ENCODE measurements at places on chromosomes 16 and 17.

GRCh38 chr16:56019274-56019673, 144.1 kb upstream of the CES5A start:
- no peaks in the 10 kb centered on the region for H3K36me3 ChIP-seq
- DNase-seq, result no peak
- no peaks in the 10 kb centered on the region for H3K4me1 ChIP-seq
- H3K27ac ChIP-seq, result no peak overlapping the region

DNA sequence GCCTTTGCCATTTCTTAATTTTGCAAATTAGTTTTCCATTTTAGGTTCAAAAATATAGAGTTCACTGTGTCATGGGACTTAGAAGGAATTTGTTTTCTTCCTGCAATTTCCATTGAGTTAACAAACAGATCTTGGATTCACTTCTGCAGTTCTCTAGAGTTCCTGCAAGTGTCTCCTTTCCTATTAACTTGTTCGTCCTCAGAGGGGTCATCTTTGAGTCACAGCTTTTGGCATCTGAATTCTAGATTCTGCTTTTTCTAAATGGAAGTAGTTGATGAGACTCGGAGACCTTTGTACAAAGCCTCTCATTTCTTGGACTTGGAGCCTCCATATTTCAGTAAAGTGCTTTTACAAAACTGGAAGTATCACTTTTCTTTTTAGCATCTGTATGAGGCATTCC, 323.3 kb downstream of the BCAS3 start:
- H3K27ac ChIP-seq, result no peak overlapping the region
- no peaks in the 10 kb centered on the region for H3K4me1 ChIP-seq
- DNase-seq, result no peak
- no peak overlapping the region for H3K4me3 ChIP-seq
- no peaks in the 10 kb centered on the region for H3K27me3 ChIP-seq
- no peaks in the 10 kb centered on the region for H3K36me3 ChIP-seq

DNA sequence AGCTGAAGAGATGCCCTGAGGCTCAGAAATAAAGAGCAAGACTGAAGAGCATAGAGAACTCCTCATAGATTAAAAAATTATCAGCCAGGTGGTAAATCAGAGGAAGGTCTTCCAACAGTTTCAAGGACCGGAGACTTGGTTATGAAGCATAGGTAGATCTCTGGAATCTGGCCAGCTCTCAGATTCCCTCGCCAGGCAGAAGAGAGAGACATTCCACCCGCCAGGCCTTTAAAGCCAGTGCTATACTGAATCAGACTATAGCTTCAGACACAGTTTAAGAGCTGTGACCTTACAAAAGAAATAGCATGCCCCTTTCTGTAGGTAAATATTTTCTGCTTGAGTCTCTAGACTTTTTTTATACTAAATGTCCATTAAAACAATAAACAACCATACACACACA, 70.3 kb downstream of the NFATC3 start:
- DNase-seq, result no peak
- H3K36me3 ChIP-seq, result peaks cover 20% of the 10 kb centered on the region
- no peak overlapping the region for H3K4me3 ChIP-seq
- no peaks in the 10 kb centered on the region for H3K27me3 ChIP-seq
- H3K27ac ChIP-seq, result no peak overlapping the region
- H3K4me1 ChIP-seq, result no peaks in the 10 kb centered on the region

GRCh38 chr17:7885367-7886226, 3.0 kb upstream of the CHD3 start:
- peaks cover 19% of the 10 kb centered on the region for H3K36me3 ChIP-seq
- no peaks in the 10 kb centered on the region for H3K27me3 ChIP-seq
- peak; percentile 61 for DNase-seq
- H3K4me1 ChIP-seq, result peaks cover 66% of the 10 kb centered on the region
- peak overlapping the region; percentile 65 for H3K27ac ChIP-seq

DNA sequence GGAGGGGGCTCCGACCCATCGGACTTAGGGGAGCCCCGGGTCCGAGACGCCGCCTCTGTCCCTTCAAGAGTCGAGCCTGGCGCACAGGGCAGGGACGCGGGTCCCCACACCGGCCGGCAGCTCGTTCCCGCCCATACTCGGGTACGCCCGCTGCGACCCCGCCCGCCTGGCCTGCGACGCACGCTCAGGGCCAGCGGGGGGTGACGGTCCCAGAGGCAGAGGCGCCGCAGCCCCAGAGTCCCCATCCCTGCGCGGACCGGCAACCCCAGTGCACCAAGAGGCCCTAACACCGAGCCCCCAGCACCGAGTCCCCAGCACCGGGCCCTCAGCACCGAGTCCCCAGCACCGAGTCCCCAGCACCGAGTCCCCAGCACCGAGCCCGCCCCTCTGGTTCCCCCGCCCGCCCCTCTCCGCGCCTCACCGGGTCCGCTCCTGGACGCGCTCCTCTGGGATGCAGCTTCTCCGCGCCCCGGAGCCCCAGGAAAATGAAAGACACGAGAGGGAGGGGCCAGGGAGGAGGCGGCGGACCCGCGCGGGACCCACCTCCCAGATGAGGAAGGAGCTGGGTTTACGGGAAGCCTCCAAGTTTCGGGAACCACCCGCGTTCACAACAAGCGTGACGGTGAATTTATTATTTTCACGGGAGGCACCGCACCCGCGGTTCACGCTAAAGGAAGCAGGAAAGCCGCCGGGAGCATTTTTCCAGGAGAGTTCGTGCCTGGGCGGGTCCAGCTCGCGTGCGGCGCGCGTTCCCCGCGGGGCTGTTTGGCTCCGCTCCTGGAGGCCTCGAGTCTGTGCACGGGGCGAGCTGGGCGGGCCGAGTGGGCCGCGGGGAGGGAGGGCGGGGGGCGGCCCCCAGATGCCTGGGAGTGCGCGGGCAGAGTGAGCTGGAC, at the start of gene SECTM1:
Gene SECTM1, minus strand, starts transcription at position 488 of the 893 bp plus-strand sequence. CDS start 6,526 bp downstream, outside the sequence.
- no peaks in the 10 kb centered on the region for H3K36me3 ChIP-seq
- peak within 1 kb of the TSS; percentile 52 for H3K27ac ChIP-seq
- no peak for DNase-seq
- H3K27me3 ChIP-seq, result no peaks in the 10 kb centered on the region
- peak within 1 kb of the TSS; percentile 58 for H3K4me3 ChIP-seq

- peak overlapping the region; percentile 97 for H3K27ac ChIP-seq
- no peak overlapping the region for H3K4me3 ChIP-seq
- no peaks in the 10 kb centered on the region for H3K36me3 ChIP-seq
- no peaks in the 10 kb centered on the region for H3K27me3 ChIP-seq
Measured at GRCh38 chr16:67155295-67156142, 4.2 kb downstream of the TRADD start.

GRCh38 chr17:78683408-78683961, 98.6 kb downstream of the CYTH1 start:
- no peaks in the 10 kb centered on the region for H3K4me1 ChIP-seq
- H3K27me3 ChIP-seq, result no peaks in the 10 kb centered on the region
- DNase-seq, result no peak
- peaks cover 78% of the 10 kb centered on the region for H3K36me3 ChIP-seq
- no peak overlapping the region for H3K4me3 ChIP-seq

- H3K4me3 ChIP-seq, result no peak overlapping the region
- H3K27me3 ChIP-seq, result peaks cover 5% of the 10 kb centered on the region
- H3K4me1 ChIP-seq, result peaks cover 6% of the 10 kb centered on the region
- H3K36me3 ChIP-seq, result no peaks in the 10 kb centered on the region
- no peak for DNase-seq
Measured at GRCh38 chr16:85986931-85987749, 88.2 kb downstream of the IRF8 start.

DNA sequence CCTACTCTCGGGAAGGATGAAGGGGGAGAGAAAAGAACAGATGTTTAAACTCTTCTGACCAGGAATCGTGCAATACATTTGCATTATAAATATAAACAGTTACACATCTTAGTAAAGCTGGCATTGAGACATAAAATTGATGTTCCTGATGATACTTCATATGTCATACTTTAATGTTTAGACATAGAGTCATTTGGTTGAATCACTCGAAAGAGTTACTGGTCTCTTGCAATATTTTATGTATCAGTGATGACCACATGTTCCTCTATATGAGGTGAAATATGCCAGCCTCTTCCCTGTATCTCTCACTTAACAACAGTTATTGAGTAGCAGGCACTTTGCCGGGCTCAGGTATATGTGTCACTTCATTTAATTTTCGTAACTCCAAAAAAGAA, 49.7 kb upstream of the PMFBP1 start:
- DNase-seq, result no peak
- no peak overlapping the region for H3K4me3 ChIP-seq
- H3K27ac ChIP-seq, result no peak overlapping the region
- no peaks in the 10 kb centered on the region for H3K27me3 ChIP-seq

GRCh38 chr16:89089120-89089519, 4.5 kb upstream of the ACSF3 start:
- no peak overlapping the region for H3K27ac ChIP-seq
- H3K27me3 ChIP-seq, result no peaks in the 10 kb centered on the region
- H3K36me3 ChIP-seq, result no peaks in the 10 kb centered on the region
- H3K4me1 ChIP-seq, result peaks cover 5% of the 10 kb centered on the region
- no peak for DNase-seq

GRCh38 chr17:73566905-73567782, 77.1 kb downstream of the SDK2 start:
- H3K27me3 ChIP-seq, result no peaks in the 10 kb centered on the region
- H3K36me3 ChIP-seq, result no peaks in the 10 kb centered on the region
- H3K4me3 ChIP-seq, result no peak overlapping the region
- DNase-seq, result peak; percentile 19
- H3K4me1 ChIP-seq, result peaks cover 11% of the 10 kb centered on the region

GRCh38 chr17:27862004-27862403, 31.2 kb downstream of the LYRM9 start:
- DNase-seq, result no peak
- H3K27me3 ChIP-seq, result no peaks in the 10 kb centered on the region

DNA sequence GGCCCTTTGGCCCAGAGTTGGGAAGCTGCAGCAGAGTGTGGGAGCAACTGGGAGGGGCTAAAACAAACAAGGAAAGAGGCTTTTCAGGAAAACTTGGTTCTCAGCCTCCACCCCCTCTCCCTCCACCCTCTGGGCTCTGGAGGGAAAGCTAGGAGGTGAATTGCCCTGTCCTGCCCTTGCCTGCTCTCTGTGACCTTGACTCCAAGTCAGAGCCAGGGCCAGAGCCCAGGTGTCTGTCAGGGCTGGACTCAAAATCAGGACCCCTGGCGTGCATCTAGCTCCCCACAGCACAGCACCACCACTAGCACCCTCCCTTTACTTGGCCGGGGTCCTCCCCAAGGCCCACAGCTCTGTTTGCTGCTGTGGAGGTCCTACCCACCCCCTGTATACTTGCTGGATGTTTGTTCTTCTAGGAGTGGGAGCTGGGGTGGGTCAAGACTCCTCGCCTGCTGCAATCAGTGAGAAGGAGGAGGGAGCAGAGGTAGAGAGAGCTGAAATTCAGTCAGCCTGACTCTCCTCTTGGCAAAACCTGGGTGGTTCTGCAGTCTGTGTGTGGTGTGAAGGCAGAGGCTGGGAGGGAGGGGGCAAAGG, 2.8 kb upstream of the NR1D1 start:
- peak overlapping the region; percentile 44 for H3K27ac ChIP-seq
- no peak overlapping the region for H3K4me3 ChIP-seq
- DNase-seq, result no peak
- H3K27me3 ChIP-seq, result no peaks in the 10 kb centered on the region

- peaks cover 5% of the 10 kb centered on the region for H3K36me3 ChIP-seq
- peak overlapping the region; percentile 65 for H3K27ac ChIP-seq
- no peak for DNase-seq
- peaks cover 33% of the 10 kb centered on the region for H3K4me1 ChIP-seq
- no peak overlapping the region for H3K4me3 ChIP-seq
Measured at GRCh38 chr17:47841488-47842291, 617 bp upstream of the SCRN2 start.

DNA sequence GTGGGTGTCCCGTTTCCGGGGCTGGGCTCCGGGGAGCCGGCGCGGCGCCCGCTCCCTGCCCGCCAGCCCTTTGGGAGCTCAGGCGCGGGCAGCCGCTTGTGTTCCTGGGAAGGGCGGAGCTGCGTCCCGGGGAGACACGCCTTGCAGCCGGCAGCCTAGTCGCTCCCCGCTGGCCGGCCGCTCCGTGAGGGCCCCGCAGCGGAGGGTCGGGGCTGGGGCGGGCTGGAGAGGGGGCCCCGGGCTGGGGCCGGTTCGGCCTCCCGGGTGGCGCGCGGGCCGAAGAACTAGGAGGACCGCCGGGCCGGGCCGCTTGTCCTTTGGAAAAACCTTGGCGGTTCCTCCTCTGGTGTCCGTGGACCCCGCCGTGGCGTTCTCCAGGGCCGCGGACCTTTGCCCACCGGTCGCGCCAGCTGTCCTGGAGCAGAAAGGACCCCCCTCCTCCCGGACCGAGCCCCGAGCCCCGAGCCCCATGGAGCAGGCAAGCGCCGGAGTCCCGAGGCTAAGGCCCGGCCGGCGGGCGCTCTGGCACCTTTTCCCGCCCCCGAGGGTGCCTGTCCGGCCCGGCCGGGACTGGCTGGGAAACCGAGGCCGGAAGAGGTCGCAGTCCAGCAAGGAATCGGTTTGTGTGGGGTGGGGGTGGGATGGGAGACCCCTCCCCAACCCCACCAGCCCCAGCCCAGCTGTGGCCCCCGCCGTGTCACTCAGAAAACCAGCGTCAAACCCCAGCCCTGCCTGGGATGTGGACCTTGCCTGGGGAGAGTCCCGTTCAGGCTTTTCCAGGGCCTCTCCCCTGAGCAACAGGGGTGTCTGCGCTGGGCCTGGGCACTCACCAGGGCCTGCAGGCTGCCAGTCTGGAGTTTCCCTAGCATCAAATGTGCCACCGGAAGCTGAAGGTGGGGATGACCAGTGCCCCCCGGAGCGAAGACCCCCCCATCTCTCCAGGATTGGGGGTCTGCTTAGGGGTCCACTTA, 6.8 kb upstream of the TBC1D3B start:
- H3K36me3 ChIP-seq, result no peaks in the 10 kb centered on the region
- no peak overlapping the region for H3K4me3 ChIP-seq
- no peak for DNase-seq
- H3K4me1 ChIP-seq, result no peaks in the 10 kb centered on the region
- no peaks in the 10 kb centered on the region for H3K27me3 ChIP-seq
- no peak overlapping the region for H3K27ac ChIP-seq

GRCh38 chr17:34067011-34067410, 188.1 kb upstream of the CCL2 start:
- DNase-seq, result no peak
- no peaks in the 10 kb centered on the region for H3K36me3 ChIP-seq
- no peaks in the 10 kb centered on the region for H3K4me1 ChIP-seq
- H3K27me3 ChIP-seq, result no peaks in the 10 kb centered on the region

DNA sequence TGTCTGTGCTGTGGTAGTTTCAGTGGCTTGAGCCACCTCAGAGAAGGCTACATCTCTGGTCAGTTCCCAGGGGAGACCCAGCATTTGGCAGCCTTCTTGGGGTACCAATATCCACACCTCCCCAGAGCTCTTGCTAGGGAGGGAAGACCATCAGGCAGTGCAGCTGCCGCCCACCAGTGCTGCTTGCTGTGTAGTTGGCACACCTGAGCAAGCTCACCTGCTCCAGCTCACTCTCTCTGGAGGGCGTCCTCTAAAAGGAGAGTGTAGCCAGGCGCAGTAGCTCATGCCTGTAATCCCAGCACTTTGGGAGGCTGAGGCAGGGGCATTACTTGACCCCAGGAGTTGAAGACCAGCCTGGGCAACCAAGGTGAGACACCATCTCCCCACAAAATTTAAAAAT, 29.8 kb downstream of the CDIP1 start:
- H3K36me3 ChIP-seq, result peaks cover 58% of the 10 kb centered on the region
- H3K27me3 ChIP-seq, result no peaks in the 10 kb centered on the region
- no peak overlapping the region for H3K4me3 ChIP-seq
